Stimulated activated CD8-positive, alpha-beta memory T cell treated with anti-CD3 and anti-CD28 coated beads, Interleukin-4, amount 100 ng/mL, for 48 hours (primary cell): ENCODE measurements at places on chromosomes 1 and 21.

DNA sequence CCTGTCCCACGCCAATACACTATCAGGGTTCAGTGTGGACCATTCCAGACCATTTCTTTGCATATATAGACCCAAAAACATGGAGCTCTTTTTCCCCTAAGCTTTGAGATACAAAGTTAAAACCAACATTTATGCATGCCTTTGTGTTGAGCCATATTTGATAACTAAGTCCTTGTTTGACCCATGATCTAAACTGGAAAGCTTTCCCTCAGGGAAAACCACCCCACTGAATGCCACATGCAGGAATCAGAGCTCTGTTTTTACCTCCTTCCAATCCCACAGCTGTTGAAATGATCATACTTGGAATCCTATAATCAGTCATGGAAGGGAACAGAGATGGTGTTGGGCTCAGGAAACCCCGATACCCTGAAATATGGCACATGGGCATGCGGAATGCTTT is 14.8 kb upstream of the SLC45A1 start:
- DNase-seq, result no peak

DNA sequence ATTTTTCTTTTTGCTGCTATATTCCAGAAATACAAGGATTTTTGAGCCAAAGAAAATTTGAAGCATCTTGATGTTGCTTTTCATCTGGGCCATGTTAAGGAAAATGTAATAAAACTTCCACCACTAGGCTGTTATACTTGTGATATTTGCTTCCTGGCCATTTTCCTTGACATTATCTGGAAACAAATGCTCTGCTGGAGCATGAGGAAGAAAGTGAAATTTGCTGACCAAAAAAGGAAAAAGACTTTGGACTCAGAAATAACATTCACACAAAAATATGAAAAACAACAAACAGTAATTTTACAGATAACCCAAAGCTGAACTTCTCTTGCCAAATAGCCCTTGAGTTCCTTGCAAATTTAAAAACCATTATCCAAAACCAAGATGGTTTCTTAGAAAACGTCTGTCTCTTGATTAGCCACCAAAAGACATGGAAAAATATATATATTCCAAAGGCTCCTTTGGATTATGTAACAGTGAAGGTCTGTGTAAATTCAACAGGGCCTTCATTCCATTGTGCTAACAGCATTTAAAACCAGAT is 344.5 kb downstream of the LMX1A start:
- no peak for DNase-seq

- no peak for DNase-seq
Measured at GRCh38 chr21:37546949-37547614, 180.5 kb downstream of the DYRK1A start.

DNA sequence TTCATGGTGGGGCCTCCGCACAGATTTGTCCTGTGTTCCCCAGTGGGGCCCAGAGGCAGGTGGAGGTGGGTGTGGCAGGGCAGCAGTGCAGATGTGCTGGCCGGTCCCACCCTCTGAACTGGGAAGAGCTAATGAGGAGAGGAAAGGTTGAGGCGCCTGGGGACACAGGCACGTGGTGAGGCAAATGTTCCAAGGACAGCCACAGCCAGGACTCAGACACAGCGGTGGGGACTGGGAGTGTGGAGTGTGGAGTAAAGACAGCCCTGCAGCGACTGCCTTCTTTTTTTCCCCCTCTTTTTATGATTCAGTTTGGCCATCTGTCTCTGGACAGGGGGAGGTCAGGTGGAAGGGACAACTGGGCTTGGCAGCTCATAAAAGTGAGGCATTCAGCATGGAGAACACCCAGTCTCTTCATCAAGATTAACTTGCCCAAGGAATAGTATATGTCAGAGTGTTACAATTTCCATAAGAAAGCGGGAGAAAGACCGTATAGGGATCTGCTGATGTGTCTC is 104.2 kb upstream of the GCLM start:
- DNase-seq, result no peak

DNA sequence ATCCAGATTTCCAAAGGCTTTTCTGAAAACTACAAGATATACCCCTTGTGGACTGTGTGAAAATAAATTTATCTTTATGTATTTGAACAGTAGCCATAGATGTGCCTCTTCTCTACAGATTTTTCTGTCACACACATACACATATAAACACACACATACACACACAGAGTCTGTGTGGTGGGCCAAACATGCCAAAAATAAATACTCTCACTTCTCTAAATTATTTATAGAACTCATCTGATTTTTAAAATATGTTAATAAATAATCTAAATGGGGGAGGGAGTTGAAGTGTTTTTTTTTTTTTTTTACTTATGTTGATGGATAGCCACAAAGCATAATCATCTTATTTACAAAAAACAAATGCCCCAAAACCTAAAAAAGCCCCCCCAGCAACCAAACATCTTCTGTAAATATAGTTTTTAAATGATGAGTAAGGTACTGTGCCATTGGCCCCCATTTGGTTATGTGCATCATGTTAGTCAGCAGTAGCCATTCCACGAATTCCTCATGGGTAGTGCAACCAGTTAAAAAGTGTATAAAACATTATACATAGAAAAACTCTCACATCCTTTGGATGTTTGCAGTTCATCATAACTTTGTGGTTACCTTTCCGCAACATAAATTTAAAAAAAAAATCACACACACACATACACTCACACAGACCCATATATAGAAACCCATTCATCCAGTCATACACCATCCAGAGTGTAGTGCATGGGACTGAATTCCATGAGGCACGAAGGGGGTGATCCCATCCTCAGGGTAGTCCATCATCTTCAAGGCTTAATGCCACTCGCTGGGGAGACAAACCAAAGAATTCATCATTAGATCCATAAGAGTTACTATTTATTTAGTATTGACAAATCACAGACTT is 8.2 kb upstream of the MAGOH start:
- no peak for DNase-seq
